Muscle of leg (tissue), 16 donors: ENCODE measurements at places on chromosomes 4 and X. TPM values are rescaled to one million over a fixed set of nuclear protein-coding genes. Genes with fewer than 3 reads are reported as not detected.
A peak's percentile ranks its signal among the peaks of the same experiment; 100 is the strongest.

GRCh38 chr4:130110770-130111169, 1014.8 kb downstream of the C4orf33 start:
- no peak for DNase-seq

GRCh38 chr4:157005831-157006230, 34.2 kb upstream of the PDGFC start:
- DNase-seq: no peak

DNA sequence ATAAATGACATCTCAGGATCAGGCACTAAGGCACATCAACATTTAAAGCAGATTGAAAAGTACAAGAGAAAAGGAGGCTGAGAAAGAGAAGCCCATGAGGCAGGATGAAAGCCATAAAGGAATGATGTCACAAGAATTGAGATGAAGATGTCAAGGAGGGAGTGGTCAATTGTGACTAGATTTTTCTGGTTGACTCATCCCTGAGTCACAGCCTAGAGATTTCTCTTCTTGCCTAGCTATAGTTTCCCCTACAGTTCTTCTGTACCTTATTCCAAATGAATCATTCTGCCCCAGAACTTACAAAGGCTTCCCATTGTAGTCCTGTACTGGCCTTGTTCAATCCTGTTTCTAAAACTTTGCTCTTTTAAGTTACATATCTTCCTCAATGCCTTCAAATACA, 3.4 kb upstream of the USP53 start:
- DNase-seq: no peak

- DNase-seq: no peak
Measured at GRCh38 chr4:107065201-107065600, 29.1 kb upstream of the DKK2 start.

- peak; percentile 87 for DNase-seq
Measured at GRCh38 chr4:26462874-26463273, 27.4 kb downstream of the CCKAR start.

DNA sequence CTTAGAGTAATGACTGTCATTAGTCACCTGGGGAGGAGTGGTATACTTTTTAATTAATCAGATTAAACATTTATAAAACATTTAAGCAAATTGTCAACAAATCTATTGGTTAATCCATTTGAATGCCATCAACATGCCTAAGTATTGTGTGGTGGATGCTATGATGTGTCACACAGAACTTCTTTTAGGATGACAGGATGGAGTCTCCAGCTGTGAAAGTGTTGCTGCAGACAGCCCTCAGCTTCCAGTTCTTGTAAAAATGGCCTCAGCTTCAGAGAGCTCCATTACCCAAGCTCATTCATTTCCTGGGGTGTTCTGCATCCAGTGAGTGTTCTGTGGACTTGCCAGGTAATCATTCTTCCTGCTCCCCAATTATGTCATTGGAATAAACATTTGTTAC, 74.3 kb upstream of the CLNK start:
- no peak for DNase-seq

DNA sequence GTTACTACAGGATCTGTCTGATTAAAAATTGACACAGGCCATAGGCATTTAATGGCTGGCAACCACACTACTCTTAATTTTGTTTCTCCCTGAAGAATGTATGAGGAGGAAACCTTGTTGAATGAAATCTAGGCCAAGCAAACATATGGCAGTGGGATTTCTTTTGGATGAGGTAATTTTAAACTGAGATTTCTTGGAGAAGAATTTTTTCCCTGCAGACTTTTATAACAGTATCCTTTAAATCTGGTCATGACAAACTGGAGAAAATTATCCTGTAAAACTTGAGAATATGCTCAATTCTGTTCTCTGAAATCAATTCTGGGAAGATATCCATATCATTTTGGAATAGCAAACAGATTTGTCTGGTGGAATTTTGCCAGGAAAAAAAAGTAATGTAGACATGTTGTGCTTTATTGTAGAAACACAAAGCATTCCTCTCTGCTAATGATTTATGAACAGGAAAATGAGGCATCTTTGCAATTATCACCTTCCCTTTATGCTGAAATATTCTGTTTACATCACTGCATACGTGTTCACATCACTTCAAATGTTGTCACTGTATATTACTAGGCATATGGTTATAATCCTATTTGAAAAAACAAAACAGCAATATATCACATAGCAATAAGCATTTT, 108.3 kb upstream of the ARSJ start:
- DNase-seq: peak; percentile 94

The USP26 gene
- not detected for polyA plus RNA-seq

The GASK1B gene
- 78.4 TPM for polyA plus RNA-seq

The YY2 gene
- polyA plus RNA-seq: 2.5 TPM

The NPY1R gene
- 13.6 TPM for polyA plus RNA-seq
